Sigmoid colon (tissue), 7 donors: ENCODE measurements at places on chromosomes 3 and 15. TPM values are rescaled to one million over a fixed set of nuclear protein-coding genes. Genes with fewer than 3 reads are reported as not detected.

Gene FRMD4B
- 16.6 TPM for total RNA-seq

- H3K27ac ChIP-seq: peak overlapping the region; percentile 80
- no peak overlapping the region for H3K4me3 ChIP-seq
- no peaks in the 10 kb centered on the region for H3K36me3 ChIP-seq
Observed at GRCh38 chr15:75043509-75044257, 20.3 kb downstream of the PPCDC start.

Gene VEPH1
- total RNA-seq: 0.71 TPM

Gene EIF2B5
- 29.5 TPM for total RNA-seq

DNA sequence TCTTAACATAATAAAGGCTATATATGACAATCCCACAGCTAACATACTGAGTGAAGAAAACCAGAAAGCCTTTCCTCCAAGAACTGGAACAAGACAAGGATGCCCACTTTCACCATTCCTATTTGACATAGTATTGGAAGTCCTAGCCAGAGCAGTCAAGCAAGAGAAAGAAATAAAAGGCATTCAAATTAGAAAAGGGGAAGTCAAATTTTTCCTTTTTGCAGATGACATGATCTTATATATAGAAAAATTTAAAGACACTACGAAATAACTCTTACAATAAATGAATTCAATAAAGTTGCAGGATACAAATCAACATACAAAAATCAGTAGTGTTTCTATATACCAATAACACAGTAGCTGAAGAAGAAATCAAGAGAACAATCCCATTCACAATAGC lies 42.2 kb upstream of the CP start:
- H3K27ac ChIP-seq: no peak overlapping the region
- H3K4me1 ChIP-seq: no peaks in the 10 kb centered on the region
- H3K36me3 ChIP-seq: no peaks in the 10 kb centered on the region
- H3K4me3 ChIP-seq: no peak overlapping the region
- H3K27me3 ChIP-seq: no peaks in the 10 kb centered on the region
